ENCODE measurements at places on chromosomes 7 and 10.

DNA sequence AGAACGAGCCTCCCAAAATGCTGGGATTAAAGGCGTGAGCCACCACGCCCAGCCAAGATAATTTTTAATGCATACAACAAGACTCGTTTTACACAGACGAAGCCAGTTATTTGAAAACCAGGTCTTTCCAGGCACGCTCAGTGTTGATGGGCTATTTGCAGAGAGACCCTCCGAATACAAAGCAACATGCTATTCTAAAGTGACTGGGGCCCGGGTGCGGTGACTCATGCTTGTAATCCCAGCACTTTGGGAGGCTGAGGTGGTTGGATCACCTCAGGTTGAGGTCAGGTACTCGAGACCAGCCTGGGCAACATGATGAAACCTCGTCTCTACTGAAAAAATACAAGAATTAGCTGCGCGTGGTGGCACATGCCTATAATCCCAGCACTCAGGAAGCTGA lies 795 bp upstream of the AZGP1 start:
- no peak for DNase-seq

DNA sequence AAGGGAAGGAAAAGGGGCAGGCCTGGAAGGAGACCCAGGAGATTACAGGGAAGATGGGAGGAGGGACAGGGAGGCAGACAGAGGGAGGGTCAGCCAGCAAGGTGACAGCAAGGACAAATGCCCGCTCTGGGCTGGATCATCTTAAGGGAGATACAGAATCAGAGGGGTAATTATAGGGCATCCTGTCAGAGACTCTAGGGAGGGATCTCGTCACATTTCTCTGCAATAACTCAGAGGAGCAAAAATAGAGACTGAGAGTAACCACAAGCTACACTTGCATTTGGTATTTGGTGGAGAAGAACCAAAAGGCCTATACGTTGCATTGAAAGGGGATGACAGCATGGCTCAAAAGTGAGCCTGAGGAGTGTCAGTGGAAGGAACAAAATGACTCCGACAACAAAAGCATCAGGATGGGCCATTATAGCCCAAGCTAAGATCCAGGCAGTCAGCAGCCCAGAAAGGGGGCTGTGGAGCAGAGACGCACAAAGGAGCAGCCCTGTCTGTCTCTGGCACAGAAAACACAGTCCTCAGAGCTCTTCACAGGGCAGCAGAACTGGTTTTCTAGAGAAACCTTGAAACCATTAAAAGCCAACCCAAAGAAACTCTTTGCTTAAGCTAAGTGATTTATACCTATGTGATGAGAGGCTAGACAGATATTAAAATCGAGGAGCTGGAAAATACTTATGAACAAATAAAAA lies 430.2 kb upstream of the VSTM2A start:
- DNase-seq = no peak

- DNase-seq = no peak
These were observed 167.6 kb downstream of the ZNF365 start for GRCh38 chr10:62541811-62542210.

GRCh38 chr10:127853868-127854768 lies 38.6 kb downstream of the CLRN3 start:
- DNase-seq = peak; percentile 6

GRCh38 chr7:1372671-1373379 lies 86.4 kb downstream of the MICALL2 start:
- DNase-seq = no peak

DNA sequence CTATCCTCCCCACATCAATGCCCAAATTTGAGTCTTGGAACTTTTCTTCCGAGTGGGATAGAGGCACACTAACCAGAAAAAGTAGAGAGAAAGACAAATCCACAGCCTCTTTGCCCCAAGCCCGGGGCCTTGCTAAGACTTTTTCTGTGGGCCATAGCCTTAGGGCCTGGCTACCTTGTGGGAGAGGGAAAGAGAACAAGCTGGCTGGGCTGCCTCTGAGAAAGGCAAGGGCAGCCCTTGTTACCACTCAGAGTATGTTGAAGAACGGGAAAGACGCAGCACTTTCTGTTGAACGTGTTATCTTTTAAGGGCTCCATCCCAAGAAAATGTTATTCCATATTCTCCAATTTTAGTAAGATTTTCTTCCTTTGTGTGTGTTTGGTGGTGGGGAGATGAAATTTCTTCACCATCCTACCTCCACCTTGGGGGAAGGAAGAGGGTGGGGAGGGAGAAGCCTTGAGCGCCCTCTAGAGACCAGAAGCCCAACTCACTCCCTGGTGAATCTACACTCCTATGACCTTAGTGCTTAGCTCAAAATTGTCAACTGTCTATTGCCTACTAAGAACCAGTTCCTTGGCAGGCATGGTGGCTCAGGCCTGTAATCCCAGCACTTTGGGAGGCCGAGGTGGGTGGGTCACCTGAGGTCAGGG lies 3.9 kb upstream of the NRF1 start:
- DNase-seq = no peak

DNA sequence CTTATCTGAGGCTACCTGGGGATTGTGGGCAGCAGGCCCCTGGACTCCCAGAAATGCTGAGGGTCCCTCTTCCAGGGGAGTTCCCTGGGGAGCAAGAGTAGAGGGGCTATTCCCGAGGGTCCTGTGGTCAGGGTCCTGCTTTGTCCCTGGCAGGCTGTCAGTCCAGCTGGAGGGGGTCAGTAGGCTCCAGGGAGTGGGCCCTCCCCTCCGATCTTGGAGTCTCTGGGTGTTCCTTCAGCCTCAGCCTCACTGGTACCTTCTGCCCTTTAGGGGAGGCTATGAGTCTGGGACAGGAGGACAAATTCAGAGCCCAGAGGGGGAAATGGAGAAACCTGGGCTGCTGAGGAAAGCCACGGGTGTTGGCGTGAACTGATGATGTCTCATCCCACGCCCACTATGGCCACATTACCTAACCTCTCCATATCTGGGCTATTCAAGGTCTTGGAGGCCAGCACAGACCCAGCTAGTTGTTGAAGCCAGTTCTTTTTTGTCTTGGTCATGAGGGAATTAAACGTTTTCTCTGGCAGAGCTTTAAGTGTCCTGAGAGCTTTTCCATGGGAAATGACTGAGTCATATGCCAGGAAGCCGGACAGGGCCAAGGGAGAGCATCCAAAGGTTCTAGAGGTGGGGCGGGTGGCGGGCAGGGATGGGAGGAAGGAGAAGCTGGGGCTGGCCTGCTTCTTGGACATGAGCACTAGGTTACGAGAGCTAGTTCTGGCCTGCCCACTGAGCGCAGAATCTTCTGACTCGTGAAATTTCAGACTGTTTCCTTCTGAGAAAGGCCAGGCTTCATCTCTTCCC lies 6.2 kb downstream of the CALHM2 start:
- DNase-seq = no peak

- no peak for DNase-seq
These were observed 280.5 kb downstream of the KIF20B start for GRCh38 chr10:89981891-89982290.

GRCh38 chr7:129108581-129108980 lies 35.9 kb upstream of the TSPAN33 start:
- no peak for DNase-seq

DNA sequence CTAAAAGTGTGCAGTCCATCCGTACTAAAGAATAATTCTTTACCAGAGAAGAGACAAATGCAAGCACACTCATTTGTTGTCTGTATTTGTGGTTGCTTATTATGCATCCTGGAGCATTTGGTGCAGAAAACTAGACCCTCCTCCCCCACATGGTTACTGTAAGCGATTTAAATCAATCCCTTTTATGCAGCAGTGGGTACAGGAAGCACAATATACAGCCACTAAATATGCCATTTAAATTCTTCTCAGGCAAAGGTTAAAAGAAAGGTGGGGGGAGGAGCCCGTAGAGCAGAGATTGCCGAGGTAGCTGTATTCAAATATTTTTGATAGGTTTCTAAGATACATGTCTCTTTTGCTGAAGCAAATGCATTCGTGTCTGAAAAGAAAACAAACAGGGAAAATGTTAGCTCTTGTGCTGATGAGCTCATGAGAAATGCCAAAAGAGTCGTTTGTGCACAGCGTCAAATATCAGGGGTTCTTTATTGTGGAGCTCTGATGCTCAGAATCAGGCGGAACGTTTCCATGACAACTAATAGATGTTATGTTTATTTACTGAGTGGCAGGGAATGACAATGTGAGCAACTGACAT lies 131.3 kb upstream of the NPVF start:
- no peak for DNase-seq

GRCh38 chr10:59098387-59098786 lies 78.1 kb upstream of the PHYHIPL start:
- DNase-seq = no peak

DNA sequence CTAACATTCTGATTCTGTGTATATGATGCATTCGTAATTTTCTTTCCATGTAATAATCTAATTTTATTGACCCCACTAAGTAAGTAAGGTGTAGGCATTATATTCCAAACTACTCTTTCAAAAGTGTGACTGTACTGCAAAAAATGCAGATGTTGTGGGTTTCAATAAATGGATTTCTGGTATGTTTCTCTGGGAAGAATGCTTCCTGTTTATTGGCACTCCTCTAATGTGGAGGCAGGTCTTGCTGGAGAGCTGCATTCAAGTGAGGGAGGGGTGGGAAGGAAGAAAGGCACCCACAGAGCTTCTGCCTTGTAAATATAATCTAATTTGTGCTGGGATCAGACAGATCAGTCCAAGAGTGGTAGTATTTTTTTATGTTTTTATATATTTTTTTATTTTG lies 23.9 kb downstream of the ST7 start:
- no peak for DNase-seq

DNA sequence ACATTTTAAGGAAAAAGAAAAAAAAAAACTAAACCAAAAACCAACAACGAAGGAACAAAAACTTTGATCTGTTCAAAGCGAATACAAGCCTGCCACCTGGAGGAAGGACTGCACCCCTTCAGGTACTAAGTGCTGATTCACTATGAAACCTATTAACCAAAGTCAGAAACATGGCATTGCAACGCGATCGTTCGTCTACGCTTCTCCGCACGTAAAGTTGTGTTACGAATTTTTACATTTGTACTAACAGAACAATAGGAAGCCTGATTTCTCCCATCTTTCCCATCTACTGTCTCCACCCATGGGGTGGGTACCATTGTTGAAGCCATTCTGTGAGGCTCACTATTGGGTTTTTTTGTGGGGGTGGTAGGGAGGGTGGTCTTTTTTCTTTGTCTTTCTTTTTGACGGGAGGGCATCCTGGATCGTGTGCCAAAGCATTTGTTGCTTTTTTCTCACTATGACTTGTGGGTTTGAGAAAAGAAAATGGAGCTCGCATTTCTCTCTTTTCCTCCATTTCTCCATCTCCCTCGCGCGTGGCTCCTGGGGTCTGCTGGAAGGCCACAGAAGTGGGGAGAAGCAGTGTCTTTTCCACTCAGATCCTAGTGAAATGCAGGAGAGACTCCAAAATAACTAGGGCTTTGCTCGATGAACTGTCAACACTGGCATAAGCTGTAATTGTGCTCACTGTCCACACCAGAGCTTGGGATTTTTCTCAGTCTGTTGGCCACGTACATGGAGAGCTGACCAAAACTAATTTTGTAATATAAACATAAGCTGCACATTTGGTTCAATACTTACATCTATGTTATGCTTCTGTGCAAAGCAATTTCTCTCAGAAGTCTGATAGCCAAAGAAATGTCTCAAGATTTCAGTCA lies 100.9 kb upstream of the YAE1 start:
- no peak for DNase-seq

DNA sequence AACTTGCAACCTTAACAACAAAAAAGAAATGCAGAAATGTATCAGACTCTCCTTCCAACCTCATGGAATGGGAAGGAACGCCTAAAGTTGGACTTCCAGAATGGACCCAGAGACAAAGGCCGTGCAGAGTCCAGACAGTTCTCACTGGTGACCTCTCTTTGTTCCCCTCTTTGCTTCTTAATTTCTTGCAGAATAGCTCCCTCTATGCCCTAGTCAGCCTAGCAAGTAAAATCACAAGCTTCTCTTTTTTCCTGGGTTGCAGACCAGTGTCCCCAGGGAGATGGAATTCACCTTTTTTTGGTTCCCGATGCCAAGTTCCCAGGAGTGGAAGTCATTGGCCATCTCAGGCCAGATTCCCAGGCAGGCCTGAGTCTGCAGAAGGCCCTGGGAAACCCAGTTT lies 278.0 kb downstream of the CCSER2 start:
- DNase-seq = no peak

DNA sequence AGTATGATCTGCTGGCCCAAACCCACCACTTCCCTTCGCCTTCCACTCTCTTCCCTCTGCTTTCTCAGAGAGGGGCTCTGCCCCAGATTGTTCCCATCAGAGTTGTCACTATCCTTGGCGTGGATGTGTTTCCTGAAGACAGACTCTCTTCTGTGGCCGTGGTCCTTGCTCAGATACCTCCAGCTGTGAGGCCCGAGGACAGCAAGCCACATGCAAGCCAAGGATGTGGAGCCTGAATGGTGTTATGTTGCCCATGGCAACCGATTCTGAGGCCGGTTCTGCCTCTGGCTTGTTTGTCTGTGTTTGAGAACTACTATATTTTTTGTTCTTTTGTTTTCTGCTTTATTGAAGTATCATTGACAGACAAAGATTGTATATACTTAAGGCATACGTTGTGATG lies 247.4 kb upstream of the PODXL start:
- DNase-seq = no peak

GRCh38 chr7:69609541-69610373 lies 11.5 kb downstream of the AUTS2 start:
- DNase-seq = no peak

DNA sequence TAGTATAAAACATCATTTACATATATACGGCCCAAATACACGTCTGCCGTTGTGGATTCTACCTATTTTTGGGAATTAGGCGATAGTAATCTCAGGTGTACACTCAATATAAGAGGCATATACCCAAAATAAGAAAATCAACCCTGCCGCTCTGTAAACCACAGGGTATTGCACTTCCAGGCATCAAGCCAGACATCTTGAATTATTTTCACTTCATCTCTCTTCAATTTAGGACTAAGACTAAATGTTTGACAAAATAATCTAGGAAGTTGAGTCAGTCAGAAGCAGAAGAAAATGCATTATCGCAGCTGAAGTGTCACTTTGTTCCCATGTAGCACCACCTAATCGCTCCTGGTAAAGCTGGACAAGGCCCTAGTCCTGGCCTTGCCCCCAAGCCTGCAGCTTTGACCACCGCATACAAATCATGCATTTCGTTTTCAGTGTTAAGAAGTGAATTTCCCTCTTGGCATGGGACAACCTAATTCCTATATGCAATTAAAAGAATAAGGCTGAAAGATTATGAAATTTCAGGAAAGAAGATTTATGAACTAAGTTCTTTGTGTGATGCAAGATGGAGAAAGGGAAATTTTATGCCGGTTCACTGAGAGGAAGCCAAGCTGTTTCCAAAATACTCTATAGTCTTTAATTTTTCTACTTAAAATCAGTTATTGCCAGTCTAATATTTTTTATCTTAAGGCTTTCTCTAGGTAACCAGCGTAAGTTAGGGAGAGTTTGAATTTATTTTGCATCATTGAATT lies 26.0 kb downstream of the CABCOCO1 start:
- DNase-seq = no peak

GRCh38 chr10:29555746-29556481 lies 78.9 kb downstream of the SVIL start:
- DNase-seq = no peak
